Stimulated activated CD4-positive, alpha-beta T cell treated with anti-CD3 and anti-CD28 coated beads, Interleukin-12 subunit alpha, Interleukin-12 subunit beta, amount 100 ng/mL, for 24 hours (primary cell): ENCODE measurements at places on chromosomes 3 and 15.

- no peak for DNase-seq
Measured at GRCh38 chr15:63212050-63213004, 22.9 kb downstream of the RAB8B start.

DNA sequence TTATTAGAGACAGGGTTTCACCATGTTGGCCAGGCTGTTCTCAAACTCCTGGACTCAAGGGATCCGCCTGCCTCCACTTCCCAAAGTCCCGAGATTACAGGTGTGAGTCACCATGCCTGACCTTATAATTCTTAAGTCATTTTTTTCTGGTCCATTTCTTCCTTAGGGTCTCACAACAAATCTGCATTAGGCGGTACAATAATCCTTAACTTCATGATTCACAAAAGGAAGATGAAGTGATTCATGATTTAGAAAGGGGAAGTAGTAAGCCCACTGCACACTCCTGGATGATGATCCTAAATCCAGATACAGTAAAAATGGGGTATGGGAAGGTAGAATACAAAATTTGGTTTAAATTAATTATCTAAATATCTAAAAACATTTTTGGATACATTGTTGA is 45.0 kb upstream of the TKT start:
- DNase-seq: no peak

- DNase-seq: no peak
Measured at GRCh38 chr3:47650294-47650693, 71.6 kb upstream of the CSPG5 start.

DNA sequence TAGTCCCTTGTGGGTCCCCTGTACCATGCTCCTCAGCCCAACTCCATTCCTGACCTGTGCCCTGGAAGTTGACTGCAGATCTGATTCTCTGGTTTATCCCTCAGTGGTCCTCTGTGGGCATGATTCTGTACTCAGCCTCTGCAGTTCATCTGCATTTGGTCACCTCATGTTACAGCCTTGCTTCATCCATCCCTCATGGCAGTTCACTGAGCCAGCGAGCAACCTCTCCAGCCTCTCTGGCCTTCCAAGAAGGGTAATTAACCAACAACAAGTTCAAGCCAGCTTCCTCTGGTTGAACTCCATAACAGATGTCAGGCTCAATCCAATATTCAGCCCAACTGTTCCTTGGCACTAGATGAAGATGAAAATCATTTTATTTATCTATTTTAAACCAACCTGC is 509.5 kb downstream of the NTRK3 start:
- no peak for DNase-seq

DNA sequence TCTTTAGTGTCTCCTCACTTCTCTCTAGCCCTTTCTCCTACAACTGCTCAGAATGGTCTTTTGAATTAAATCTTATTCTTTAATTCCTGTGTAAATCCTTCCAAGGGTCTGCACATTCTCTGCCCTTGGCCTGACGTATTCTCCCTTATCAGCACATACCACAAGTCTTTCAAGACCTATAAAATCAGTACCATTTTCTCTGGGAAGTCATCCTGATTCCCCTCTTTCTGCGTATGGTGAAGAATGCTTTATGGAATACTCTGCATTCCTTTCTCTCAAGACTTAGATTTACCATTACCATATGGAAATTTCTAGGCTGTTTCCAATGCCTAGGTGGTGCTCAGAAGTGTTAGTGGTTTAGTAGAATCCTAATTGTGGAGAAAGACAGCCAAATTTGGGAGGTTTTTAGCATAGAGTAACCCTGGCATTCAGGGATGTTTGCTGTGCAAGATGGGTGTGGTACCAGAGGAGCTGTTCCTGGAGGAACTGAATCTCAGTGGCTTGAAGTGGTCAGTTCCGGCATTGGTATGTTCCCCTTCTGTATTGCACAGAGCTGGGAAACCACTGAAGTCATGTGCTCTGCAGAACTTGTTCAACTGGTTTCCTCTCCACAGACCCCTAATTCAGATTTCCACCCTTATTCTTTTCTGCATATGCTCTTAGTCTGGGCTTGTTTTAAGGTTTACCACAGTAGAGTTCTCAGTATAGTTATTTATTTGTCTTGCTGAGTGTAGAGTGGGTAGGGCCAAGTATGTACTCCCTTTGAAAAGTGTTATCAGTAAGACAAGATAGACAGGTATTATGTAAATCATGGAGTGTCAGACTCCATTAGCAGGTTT is 24.5 kb downstream of the IQGAP1 start:
- DNase-seq: no peak

- no peak for DNase-seq
Measured at GRCh38 chr3:31559872-31560534, 27.3 kb downstream of the STT3B start.

DNA sequence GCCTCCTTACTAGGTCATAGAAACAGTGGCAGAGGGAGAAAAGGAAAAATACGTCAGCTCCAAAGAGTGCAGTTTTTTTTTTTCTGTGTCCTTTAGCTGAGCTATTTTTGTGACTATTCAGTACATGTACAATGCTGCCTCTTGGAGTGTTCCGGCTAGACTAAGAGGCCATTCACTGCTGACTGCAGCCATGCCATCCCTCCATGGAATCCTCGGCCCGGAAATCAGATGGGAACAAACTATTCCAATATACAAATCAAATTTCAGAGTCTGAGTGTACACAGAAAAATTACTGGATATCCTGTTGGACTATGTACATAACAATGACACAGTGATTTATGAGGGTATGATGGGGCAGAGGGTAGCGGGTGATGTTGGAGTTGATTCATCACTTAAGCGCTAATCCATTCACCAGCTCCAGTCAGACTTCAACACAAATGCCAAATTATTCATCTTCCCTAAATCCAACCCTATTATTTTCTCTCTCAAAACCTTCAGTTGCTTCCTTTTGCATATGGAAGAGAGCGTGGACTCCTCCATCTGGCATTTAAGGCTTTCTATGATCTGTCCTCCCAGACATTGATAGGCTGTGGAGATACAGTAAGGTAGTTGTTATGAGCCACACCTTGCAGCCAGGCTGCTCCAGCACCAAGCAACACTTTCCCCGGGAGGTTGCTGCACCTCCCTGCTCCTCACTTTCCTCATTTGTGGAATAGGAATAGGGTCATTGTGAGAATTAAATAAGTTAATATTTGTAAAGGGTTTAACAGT is 109.1 kb downstream of the LPP start:
- no peak for DNase-seq

DNA sequence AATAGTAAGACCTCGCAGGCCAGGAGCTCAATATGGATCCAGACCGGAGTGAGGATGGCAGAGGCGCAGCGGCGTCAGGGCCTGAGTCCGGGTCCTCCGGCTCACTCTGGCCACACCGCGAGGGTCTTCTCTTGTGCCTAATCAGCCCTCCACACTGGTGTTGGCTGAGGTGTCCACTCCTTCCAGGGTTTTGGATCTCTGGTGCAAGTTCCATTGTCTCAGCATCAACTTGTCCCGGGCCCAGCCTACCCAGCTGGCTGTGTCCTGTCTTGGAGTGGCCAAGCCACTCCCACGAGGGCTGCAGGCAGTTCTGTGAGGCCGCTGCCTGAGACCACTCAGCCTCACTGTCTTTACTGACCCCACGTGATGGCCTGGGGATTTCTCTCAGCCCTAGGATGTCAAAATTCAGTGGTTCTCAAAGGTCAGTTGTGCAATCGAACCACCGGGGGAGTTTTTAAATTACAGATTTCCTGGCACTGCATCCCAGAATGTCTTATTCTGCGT is 12.6 kb upstream of the GOLGA6L7 start:
- no peak for DNase-seq

DNA sequence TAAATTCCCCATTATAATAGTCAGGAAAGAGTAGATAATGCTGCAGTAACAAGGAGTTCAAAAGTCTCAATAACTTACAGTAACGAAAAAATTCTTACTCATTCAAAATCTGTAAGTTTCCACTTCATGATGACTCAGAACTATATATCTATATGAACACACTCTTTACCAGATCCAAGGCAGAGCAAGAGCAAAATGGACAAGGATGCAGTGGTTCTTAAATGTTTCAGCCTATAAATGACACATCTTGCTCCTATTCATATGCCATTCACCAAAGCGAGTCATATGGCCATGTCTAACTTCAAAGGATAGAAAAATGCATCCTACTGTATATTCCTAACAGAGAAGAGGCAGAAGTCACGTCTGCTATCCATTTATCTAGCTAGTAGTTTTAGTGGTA is 787.7 kb downstream of the NAALADL2 start:
- no peak for DNase-seq

DNA sequence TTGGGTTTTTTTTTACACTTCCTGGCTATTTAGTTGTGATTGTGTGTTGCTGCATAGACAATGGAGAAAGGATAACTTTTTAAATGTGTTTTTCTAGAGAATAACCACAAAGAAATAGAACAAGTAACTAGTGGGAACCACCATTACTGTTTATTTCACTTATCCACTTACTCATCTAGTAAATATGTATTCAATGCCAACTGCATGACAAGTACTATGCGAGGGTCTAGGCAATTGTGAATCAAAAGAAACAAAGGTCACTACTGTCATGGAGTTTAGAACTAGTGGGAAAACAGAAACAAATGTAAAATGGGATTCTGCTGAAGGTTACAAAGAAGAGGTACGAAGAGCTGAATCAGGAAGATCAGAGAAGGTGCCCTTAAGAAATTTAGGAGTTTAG is 600.9 kb upstream of the ROBO2 start:
- no peak for DNase-seq

DNA sequence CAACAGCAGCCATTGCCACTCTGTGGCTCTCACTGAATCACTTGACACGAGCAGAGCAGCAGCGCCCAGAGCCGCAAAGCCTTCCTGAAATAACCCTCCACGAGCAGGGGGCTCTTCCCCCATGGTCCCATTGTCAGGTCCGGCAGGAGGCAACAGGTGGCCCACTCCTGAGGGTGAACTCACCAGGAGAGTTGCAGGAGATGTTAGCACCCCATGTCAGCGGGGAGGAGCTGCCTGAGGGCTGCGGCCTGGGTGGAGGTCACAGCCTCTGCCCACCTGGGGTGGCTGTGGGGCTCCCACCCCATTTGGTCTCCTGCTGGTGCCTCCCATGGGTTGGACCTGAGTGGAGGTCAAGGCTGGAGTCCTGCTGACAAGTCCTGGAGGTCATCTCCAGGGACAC is 12.3 kb upstream of the C3orf22 start:
- DNase-seq: no peak

- DNase-seq: no peak
Measured at GRCh38 chr3:175065497-175065896, 206.4 kb downstream of the NAALADL2 start.

GRCh38 chr3:5219216-5219615 is 31.7 kb downstream of the EDEM1 start:
- DNase-seq: no peak

DNA sequence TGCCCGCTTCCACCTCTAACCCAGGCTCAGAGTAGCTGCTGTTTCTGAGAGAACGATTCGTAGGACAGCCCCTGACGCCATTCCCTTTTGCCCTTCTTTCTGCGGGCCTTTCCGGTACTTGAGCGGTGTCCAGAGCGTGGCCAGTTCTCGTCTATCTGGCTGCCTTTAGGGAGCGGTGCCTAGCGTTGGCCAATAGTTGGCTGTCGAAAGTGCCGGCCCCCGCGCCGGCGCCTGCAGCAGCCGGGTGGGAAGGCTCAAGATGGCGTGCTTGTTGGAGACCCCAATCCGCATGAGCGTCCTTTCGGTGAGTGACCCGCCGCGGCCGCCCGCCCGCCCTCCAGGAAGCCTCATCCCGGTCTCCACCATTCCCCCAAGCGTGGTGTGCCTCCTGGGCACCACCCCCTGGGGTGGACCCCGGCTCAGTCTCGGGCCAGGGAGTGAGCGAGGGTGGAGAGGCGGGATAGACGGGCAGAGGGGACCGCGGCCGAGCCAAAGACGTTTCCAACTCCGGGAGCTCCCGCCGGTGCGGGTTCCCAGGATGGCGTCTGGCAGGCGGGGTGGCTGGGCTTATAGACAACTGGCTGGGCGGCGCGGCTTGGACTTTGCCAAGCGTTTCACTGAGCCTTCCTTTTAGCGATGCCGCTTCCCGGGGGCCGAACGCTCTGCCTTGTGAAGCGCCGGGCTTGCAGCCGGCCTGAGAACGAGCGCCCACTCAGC is at the start of gene ARMC8:
TSS of gene ARMC8 (plus strand) at position 6 of the 717 bp plus-strand sequence. CDS start at position 260, 254 bp downstream.
- DNase-seq: no peak

- no peak for DNase-seq
Measured at GRCh38 chr3:179733797-179734196, 81.0 kb downstream of the USP13 start.

DNA sequence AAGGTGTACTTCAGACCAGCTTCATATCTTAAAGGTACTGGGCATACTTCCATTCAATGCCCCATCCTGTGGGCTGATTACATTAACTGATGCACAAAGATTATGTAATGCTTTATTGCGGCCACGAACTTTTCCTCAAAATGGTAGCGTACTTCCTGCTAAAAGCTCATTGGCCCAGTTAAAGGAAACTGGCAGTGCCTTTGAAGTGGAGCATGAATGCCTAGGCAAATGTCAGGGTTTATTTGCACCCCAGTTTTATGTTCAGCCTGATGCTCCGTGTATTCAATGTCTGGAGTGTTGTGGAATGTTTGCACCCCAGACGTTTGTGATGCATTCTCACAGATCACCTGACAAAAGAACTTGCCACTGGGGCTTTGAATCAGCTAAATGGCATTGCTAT is 3.4 kb downstream of the SKIL start:
- no peak for DNase-seq

DNA sequence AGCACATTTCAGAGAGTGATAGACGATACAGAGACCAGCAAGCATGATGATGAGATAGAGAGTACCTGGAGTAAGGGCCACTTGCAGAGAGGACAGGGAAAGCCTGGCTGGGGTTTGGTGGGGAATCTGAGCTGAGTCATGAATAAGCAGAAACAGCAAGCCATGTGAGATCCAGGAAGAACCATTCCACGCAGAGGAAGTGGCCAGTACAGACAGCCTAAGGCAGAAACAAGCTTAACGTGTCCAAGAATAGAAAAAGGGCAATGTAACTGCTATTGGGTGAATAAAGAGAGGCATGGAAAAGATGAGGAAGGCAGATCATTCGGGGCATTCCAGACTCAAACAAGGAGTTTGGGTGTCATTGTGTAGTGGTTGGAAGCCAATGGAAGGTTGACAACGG is 816.3 kb upstream of the CFAP20DC start:
- DNase-seq: no peak

GRCh38 chr15:69696946-69697345 is 244.3 kb downstream of the RPLP1 start:
- DNase-seq: no peak

GRCh38 chr3:153144779-153145178 is 17.2 kb upstream of the RAP2B start:
- no peak for DNase-seq

GRCh38 chr3:54251705-54252104 is 129.4 kb downstream of the CACNA2D3 start:
- no peak for DNase-seq
